ENCODE measurements at places on chromosomes 5 and 9.
A peak's percentile ranks its signal among the peaks of the same experiment; 100 is the strongest.

DNA sequence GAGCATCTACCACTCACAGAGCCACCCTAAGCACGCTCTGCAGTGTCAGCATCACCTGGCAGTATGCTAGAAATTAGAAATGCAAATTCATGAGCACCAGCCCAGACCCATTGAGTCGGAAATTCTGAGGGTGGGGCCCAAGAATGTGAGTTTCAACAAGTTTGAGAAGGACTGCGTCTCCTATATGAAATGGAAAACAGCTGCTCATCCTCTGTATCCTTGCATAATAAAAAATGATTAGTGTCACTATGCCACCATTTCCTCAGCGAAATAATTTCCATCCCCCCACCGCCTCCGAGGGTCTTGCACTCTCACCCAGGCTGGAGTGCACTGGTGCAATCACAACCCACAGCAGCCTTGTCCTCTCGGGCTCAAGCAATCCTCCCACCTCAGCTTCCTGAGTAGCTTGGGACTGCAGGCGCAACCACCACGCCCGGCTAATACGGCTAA is 1.3 kb upstream of the IQGAP2 start:
- DNase-seq = no peak

- no peak for DNase-seq
Measured at GRCh38 chr9:85276741-85277140, 465.0 kb downstream of the AGTPBP1 start.

GRCh38 chr5:157063776-157064430 is 5.0 kb upstream of the HAVCR1 start:
- no peak for DNase-seq

- DNase-seq = no peak
Measured at GRCh38 chr9:89879276-89879675, 274.5 kb downstream of the GADD45G start.

GRCh38 chr9:4788703-4789102 is 4.0 kb upstream of the RCL1 start:
- DNase-seq = no peak

DNA sequence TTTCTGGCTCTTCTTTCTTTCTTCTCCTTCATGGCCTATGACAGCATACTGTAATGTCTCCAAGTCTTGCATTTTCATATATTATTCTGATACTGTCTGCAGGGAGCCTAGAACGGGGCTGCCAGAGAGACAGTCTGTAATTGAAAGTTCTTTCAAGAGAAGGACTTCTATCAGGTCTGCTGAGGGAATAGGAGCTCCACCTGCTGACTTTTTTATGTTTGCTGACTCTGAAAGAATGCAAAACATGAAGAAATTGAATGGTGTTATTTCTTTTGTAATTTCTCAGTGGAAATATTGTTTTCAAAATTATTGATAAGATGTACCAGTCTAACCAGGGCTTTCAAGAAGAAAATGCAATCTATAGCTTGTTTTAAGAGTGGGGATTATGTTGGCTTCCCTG is 121.9 kb upstream of the RFX3 start:
- no peak for DNase-seq

DNA sequence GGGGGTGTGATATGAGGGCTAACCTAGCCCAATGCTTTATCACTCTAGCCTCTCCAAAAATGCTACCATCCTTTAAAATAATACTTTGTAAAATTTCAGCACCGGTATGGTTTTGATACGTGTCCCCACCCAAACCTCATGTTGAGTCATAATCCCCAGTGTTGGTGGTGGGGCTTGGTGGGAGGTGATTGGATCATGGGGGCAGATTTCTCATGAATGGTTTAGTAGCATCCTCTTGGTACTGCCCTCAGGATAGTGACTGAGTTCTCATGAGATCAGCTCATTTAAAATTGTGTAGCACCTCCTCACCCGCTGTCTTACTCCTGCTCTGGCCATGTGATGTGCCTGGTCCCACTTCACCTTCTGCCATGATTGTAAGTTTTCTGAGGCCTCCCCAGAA is 35.0 kb upstream of the ANKH start:
- no peak for DNase-seq

DNA sequence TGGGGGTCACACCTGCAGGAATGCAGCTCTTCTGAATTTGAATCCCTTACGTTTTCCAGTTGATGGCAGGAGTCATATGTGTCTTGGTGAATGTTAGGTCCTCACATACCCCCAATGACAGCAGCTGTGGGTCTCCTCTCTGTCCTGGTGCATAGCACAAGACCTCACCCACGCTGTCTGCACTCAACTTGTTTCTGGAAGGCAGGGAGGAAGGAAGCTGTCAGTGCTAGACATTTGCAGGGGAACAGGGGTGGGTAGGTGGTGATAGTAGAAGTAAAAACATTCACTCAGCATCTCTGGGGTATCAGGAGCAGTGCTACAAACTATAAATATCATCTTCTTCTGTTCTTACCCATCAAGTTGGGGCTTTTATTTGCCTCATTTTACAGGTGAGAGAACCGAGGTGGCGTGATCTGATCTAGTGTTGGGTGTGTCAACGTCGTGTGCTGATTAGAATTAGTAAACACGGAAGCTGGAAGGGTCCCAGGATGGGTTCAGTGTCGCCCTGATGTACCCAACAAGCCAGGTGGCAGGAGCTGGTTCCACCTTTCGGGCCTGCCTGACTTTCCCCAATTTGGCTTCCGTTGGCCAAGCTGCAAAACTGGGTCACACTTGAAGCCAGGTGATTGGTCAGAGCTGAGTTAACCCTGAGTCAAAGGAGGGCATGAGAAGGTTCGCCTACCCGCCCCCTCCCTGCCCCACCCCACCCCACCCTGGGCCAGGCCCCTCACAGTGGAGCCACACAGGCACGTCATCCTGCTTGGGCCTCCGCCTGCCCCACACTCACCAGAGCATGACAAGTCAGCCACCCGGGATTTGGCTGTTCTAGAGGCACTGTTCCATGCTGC is 15.8 kb downstream of the ERGIC1 start:
- no peak for DNase-seq

GRCh38 chr9:127366594-127366993 is 30.4 kb upstream of the SLC2A8 start:
- DNase-seq = no peak

DNA sequence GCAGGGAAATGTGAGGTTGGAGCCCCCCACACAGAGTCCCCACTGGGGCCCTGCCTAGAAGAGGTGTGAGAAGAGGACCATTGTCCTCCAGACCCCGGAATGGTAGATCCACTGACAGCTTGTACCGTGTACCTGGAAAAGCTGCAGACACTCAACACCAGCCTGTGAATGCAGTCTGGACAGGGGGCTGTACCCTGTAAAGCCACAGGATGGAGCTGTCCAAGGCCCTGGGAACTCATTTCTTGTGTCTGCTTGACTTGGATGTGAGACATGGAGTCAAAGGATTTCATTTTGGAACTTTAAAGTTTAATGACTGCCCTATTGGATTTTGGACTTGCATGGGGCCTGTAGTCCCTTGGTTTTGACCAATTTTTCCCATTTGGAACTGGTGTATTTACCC is 535.0 kb upstream of the MEF2C start:
- DNase-seq = no peak

DNA sequence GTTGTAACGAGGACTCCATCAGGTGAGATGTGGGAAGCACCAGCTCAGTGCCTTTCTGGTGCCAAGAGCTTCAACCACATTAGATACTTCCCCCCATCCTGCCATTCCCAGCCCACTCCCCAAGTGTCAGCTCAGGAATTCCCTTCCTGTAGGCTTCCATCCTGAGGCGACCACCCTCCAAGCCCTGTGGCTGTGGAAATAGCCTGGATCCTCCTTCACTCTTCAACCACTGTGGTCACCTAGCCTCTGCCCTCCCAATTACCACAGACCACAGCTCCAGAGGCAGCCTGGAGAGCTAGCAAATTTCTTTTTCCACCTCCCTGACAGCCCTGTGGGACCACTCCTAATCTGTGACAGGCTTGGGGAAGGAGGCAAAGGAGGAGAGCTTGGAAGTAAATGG is 219.8 kb upstream of the MAP3K1 start:
- DNase-seq = no peak

DNA sequence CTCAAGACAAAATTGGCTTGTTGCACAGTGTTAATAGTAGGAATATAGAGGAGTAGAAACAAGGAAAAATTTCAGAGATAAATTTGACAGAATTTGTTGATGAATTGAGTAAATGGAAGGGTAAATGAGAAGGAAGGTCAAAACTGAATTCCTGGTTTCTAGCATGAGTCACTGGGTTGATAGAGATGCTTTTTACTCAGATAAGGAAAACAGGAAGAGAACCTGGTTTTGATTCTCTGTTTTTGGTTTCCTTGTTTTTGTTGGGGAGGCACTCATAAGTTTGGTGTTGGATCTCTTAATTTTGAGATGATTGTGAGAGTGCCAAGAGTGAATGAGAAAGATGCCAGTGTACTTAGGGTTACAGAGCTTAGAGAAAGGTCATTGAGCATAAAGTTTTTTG is 7.1 kb downstream of the LRRC70 start:
- peak; percentile 17 for DNase-seq

GRCh38 chr9:73720601-73721000 is 568.9 kb downstream of the ANXA1 start:
- DNase-seq = no peak

- no peak for DNase-seq
Measured at GRCh38 chr5:82222597-82223574, 55.3 kb downstream of the RPS23 start.

DNA sequence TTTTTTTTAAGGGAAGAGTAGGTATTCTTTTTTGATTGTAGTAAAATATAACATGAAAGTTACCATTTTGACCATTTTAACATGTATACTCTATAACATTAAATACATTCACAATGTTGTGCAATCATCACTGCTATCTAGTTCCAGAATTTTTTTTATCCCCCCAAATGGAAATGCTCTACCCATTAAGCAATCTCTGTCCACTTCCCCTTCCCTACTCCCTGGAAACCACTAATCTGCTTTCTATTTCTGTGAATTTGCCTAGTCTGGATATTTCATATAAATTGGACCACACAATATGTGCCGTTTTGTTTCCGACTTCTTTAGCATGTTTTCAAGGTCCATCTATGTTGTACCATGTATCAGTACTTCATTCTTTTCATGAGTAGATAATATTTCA is 429.5 kb downstream of the TLE1 start:
- no peak for DNase-seq

DNA sequence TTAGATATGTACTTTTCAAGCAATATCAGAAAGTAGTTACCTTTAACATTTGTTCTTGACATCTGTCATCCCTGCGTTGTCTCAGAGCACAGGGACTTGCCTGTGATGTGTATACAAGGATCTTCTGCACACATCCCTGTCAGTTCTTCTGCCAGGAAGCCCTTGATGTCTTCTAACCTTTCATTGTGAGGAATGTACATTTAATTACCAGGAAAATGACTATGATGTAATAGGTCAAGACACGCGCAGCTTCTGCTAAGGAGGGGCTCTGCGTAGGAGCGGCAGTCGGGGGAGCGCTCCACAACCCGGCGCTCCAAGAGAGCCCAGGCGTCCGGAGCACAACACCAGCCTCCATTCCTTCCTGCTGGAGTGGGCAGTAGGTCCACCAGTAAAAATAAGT is 119.7 kb downstream of the IRX2 start:
- no peak for DNase-seq

DNA sequence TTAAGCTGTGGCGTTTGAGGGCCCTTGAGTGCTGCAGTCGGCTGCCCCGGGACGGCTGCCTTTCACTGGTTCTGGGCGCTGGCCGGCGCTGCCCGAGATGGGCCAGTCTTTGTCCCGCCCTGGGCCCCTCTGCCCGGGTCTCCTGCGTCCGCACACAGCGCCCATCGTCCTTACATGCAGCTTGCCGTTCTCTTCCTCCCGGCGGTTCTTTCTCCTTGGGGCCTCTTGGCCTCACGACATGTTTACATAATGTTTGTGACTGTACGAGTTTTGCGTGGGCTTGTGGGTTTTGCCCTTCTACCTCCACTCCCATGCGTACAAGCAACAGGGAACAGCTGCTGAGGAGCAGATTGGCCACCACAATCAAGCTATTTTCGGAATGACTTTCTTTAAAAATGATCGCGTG is 618 bp downstream of the TNPO1 start:
- DNase-seq = peak; percentile 35

DNA sequence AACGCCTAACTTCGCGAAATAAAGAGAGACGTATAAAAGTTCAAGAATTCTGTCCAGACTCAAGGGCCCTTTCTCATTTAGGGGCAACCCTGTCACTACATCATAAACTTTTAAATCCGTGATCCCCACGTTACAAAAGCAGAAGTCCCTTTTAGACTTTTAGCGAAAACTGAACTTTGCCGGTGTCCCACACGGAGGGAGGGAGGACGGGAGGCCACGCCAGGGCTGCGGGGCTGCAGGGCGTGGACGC is 515 bp upstream of the F2R start:
- DNase-seq = no peak

DNA sequence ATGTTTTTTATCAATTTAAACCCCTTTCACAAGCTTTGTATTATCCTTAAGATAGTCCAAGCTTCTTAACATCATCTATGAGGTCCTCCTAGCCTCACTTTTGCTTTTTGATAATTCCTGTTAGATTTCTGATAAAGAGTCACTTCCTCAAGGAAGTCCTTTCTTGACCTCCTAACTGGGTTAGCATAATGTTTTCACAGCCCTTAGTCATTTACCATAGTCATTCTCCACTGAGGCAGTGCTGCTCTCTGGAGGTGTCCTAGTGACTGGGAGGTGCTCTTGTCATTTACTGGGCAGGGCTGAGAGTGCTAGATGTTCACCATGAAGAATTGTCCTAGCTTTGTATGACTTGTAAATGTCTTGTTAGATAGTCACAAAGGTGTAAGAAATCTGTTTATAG is 26.4 kb downstream of the TNPO1 start:
- peak; percentile 74 for DNase-seq

DNA sequence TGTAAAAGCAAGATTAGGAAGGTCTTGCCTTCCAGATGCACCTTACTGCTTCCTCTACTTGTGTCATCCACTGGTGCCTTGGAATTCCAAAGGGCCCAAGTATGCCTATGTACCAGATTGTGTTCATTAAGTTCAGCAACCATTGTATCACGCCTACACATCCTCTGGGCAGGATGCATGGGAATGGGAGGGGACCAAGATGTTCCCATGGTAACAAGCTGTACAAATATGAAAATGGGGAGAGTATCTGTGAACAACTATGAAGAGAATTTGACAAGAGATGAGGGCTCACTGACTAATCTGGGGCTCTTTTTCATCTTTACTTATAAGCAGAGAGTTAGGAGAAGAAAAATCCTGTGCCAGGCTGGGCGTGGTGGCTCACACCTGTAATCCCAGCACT is 137.8 kb upstream of the MAP1B start:
- DNase-seq = no peak

DNA sequence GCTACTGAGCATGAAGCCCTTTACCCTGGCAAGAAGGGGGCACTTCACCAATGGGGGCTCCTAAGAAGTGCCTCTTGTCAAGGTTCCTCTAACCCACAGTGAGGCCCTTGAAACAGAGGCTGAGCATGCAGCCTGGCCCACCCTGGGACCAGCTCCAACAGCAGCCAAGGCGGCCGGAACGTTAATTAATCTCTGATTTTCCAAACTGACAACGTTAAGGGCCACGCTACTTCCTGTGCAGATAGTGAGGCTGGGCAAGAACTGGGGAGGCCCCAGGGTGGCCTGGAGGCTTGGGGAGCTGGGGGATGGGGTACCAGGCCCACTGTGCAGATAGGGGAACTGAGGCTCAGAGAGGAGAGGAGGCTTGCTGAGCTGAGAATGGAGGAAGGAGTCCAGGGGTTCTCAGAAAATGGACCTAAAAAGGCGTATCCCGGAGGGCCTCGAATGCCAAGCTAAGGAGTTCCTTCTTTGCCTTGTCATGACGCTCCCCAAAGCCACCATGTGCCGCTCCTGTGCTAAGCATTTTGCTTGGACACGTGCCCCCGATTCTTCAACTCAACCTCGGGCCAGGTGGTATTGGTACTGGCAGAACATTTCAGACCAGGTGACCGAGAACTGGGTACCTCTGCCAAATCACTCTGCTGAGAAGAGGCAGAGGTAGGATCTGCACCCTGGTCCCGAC is 72.0 kb upstream of the STXBP1 start:
- no peak for DNase-seq

GRCh38 chr9:127505396-127506116 is 54.2 kb downstream of the LRSAM1 start:
- DNase-seq = peak; percentile 60
